Pericardium fibroblast (primary cell): ENCODE measurements at places on chromosomes 5 and 9. TPM values are rescaled to one million over a fixed set of nuclear protein-coding genes. Genes with fewer than 3 reads are reported as not detected.

Gene MLANA
- total RNA-seq: not detected in 2 replicates

Gene C7
- total RNA-seq: 996 and 3,547 TPM in 2 replicates

Gene PCDHA7
- total RNA-seq: 0.09 and 0.12 TPM in 2 replicates

Gene TRIM41
- 13.0 and 15.8 TPM in 2 replicates for total RNA-seq

Gene IL13
- total RNA-seq: not detected in 2 replicates
